ENCODE measurements at places on chromosomes 1 and 21. TPM values are rescaled to one million over a fixed set of nuclear protein-coding genes. Genes with fewer than 3 reads are reported as not detected.

GRCh38 chr1:200334661-200335256 lies 75.1 kb downstream of the ZNF281 start:
- H3K36me3 ChIP-seq: no peaks in the 10 kb centered on the region
- peaks cover 6% of the 10 kb centered on the region for H3K4me1 ChIP-seq
- no peaks in the 10 kb centered on the region for H3K27me3 ChIP-seq
- H3K4me3 ChIP-seq: no peak overlapping the region

GRCh38 chr1:212121779-212122178 lies 86.2 kb downstream of the DTL start:
- DNase-seq: no peak
- H3K4me3 ChIP-seq: no peak overlapping the region
- H3K27ac ChIP-seq: no peak overlapping the region
- no peaks in the 10 kb centered on the region for H3K27me3 ChIP-seq

GRCh38 chr1:18001725-18002124 lies 105.9 kb upstream of the IGSF21 start:
- H3K27ac ChIP-seq: no peak overlapping the region
- H3K4me3 ChIP-seq: no peak overlapping the region
- no peaks in the 10 kb centered on the region for H3K27me3 ChIP-seq
- H3K4me1 ChIP-seq: no peaks in the 10 kb centered on the region

GRCh38 chr21:34762786-34763185 lies 94.0 kb downstream of the CLIC6 start:
- no peaks in the 10 kb centered on the region for H3K27me3 ChIP-seq
- no peaks in the 10 kb centered on the region for H3K36me3 ChIP-seq
- DNase-seq: no peak
- no peaks in the 10 kb centered on the region for H3K4me1 ChIP-seq

- no peaks in the 10 kb centered on the region for H3K27me3 ChIP-seq
- no peak overlapping the region for H3K4me3 ChIP-seq
- no peak overlapping the region for H3K27ac ChIP-seq
- DNase-seq: no peak
These were observed 19.0 kb upstream of the DNASE2B start for GRCh38 chr1:84379138-84379916.

The DPT gene
- total RNA-seq: not detected

The FAM76A gene
- 16.2 TPM for total RNA-seq

The SLAMF1 gene
- not detected for total RNA-seq

The BSND gene
- total RNA-seq: 0.43 TPM

The WNT9A gene
- total RNA-seq: 1.1 TPM
